K562 (cell line): ENCODE measurements at places on chromosomes 3 and 15. TPM values are rescaled to one million over a fixed set of nuclear protein-coding genes. Genes with fewer than 3 reads are reported as not detected.
A peak's percentile ranks its signal among the peaks of the same experiment; 100 is the strongest.

DNA sequence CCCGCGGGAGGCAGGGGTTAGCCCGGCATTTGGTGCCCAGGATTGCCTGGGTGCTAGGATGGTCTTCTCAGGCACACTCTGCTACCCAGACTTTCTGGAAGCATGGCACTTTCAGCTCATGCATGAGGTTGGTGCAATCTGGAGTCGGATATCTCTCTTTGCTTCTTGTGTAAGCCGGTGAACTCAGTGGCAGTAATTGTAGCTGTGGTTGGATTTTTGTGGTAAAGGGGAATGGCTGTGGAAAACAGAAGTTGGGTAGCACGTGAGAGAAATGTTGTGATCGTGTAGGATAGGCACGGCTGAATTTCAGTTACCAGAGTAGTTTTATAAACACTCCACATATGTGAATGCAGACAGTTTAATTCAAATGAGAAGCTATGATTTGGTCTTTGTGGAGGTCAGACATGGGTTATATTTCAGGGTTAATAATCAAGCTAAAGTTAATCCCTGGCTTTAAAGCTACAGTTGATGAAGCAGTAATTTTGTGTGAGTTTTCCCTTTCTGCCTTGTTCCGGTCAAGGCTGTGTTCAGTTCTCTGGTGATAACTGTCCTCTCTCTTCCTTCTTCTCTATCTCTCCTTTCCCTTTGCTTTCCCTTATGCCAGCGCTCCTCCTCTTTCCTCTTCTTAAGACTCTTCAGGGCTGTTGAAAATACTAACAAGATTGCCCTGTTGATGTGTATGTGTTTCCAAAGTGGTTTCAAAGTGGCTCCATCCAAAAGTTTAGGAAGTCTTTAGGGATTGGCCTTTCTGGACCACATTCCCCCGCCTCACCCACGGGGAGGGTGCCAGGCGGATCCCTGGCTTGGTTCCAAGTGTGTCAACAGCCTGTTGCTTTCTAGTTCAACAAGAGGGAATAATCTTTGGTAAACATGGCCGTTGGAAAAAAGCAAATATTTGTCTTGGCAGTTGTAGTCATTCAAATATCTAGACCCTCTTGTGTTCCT, 404.6 kb upstream of the C2CD4B start:
- H3K27ac ChIP-seq = no peak overlapping the region
- H3K36me3 ChIP-seq = no peaks in the 10 kb centered on the region
- H3K27me3 ChIP-seq = peaks cover 6% of the 10 kb centered on the region; the same call in 2 of the 3 replicates
- H3K4me1 ChIP-seq = no peaks in the 10 kb centered on the region

- H3K27ac ChIP-seq = no peak overlapping the region
- DNase-seq = no peak
- H3K36me3 ChIP-seq = no peaks in the 10 kb centered on the region
- no peak overlapping the region for H3K4me3 ChIP-seq
- no peaks in the 10 kb centered on the region for H3K4me1 ChIP-seq
These were observed 1144.5 kb downstream of the TUSC7 start for GRCh38 chr3:117853923-117854668.

Gene LIPC
- total RNA-seq = 0.13 and 0.27 TPM in 2 replicates

- DNase-seq = no peak
- H3K4me1 ChIP-seq = no peaks in the 10 kb centered on the region
- no peaks in the 10 kb centered on the region; the same call in 2 of the 3 replicates for H3K36me3 ChIP-seq
- no peak overlapping the region for H3K4me3 ChIP-seq
These were observed 223.9 kb upstream of the NR2F2 start for GRCh38 chr15:96106628-96107027.

- no peaks in the 10 kb centered on the region for H3K4me1 ChIP-seq
- H3K27ac ChIP-seq = no peak overlapping the region
- H3K4me3 ChIP-seq = no peak overlapping the region
- no peaks in the 10 kb centered on the region for H3K27me3 ChIP-seq
- DNase-seq = no peak
These were observed 16.1 kb downstream of the HMG20A start for GRCh38 chr15:77436822-77437221.

DNA sequence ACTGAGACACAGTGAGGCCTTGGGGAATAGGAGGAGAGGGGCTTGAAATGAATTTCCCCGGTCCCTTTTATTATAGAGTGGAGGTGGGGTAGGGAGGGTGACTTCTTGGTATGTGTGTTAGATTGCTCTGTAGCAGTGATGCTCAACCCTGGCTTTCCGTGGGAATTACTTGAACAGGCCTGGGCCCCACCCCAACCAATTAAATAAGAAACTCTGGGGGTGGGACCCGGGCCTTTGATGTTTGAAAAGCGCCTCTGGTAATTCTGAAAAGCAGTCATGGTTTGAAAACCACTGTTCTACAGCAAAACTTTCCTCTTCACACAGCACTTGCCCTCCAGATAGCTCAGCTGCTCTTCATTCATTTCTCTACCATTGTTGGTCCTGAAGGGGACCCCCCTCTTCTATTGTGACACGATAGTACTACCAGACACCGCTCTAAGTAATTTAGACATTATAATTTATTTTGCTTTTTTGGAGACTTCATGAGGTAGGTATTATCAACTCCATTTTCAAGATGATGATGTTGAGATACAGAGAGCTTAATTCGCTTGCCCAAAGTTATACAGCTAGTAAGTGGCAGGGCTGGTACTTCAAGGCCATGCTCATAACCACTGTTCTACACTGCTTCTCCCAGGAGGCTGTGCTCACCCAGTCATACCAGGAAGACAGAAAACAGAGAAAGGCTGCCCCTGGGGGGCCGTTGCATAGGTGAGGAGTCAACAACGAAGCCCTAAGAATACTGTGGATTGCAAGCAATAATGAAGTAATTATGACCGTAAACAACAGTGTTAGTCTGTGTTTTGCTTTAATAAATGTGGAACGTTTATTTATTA, 176.2 kb downstream of the PEX5L start:
- DNase-seq = no peak
- H3K27me3 ChIP-seq = no peaks in the 10 kb centered on the region
- H3K36me3 ChIP-seq = no peaks in the 10 kb centered on the region
- no peak overlapping the region for H3K4me3 ChIP-seq

DNA sequence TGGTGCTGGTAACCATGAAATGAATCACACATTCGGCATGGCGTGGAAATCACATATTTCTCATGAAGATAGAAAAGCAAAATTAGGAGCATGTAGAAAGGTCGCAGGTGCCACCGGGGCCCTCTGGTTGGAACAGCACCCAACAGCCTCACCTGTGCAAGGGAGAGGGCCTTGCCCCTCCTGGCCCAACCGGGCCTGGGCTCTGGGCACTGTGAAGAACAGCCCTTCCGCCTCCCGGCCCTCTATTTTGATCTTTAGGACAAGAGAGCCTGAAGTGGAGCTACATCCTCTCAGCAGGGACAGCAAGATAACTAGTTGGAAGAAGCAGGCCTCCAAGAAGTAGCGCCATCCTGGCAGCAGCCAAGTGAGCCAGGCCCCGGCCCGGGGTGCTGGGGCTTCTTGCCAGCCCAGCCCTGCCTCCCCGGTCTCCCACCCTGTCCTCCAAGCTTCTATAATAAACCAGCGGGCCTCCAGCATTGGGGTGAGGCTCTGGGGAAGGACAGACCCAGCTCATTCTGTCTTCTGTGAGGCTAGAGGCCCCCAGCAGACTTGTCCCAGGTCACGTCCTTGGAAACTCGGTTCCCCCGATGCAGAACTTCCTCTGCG, 46.1 kb upstream of the FGD5 start:
- H3K4me3 ChIP-seq = no peak overlapping the region
- H3K27ac ChIP-seq = no peak overlapping the region
- H3K27me3 ChIP-seq = peaks cover 78% of the 10 kb centered on the region
- H3K4me1 ChIP-seq = peaks cover 8% of the 10 kb centered on the region
- H3K36me3 ChIP-seq = no peaks in the 10 kb centered on the region

- H3K4me1 ChIP-seq = peaks cover 6% of the 10 kb centered on the region; the same call in 1 of the 2 replicates
- no peak overlapping the region for H3K27ac ChIP-seq
- H3K4me3 ChIP-seq = no peak overlapping the region
- DNase-seq = no peak
- no peaks in the 10 kb centered on the region for H3K36me3 ChIP-seq
These were observed 43.2 kb upstream of the TSEN2 start for GRCh38 chr3:12440927-12441714.

Gene ZNF502
- 0.65 and 0.73 TPM in 2 replicates for total RNA-seq

DNA sequence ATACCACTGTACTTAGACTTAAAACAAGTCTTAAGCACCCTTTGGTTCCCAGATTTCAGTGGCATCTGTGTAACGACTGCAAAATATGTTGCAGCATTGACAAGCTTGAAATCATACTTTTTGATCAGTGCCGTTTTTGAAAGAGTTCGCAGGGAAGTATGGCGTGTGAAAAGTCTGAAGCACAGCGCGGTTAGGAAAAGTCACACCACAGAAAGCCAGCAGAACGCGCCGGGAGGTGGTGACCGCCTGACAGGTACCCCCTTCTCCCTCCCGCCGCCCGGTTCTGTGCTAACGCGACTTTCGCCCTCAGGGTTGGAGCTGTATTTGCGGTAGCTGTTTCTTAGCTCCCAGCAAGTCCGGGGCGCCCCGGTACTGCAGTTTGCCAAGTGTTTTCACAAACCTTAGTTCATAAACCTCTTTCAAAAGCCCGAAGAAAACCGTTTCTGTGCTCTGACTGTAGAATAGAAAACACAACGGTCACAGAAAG, 481 bp upstream of the CRYBG3 start:
- no peak overlapping the region for H3K27ac ChIP-seq
- peak; percentile 4 for DNase-seq
- no peaks in the 10 kb centered on the region for H3K4me1 ChIP-seq
- peaks cover 13% of the 10 kb centered on the region for H3K27me3 ChIP-seq
- peak overlapping the region; percentile 39 for H3K4me3 ChIP-seq
